ENCODE measurements at places on chromosomes 4 and X.

DNA sequence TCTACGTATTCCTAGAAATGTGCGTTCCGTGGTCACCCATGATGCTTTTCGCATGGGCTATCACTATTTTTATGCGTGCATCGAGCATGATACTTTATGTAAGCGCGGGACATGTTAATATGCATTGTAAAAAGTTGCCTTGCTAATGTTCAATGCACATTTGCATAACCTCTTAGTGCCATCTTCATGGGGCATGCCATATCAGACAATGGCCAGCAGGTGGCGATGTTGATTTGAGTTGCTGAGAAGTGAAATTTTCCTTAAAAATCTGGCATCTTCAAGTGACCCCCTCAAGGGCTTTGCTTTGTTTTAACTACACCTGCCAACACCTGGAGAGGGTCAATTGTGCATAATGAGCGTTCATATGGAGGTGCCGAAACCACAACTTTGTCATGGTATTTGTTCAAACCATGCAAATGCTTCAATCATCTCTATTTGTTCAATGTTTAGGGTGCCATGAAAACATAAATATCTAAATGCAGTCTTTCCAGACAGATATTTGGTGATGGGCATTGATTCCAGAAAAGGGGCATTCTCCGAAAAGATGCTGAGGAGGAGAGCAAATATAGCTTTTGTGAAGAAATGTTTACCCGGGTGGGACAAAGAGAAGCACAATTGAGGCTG, 833.9 kb upstream of the PRKX start:
- DNase-seq = peak; percentile 3

DNA sequence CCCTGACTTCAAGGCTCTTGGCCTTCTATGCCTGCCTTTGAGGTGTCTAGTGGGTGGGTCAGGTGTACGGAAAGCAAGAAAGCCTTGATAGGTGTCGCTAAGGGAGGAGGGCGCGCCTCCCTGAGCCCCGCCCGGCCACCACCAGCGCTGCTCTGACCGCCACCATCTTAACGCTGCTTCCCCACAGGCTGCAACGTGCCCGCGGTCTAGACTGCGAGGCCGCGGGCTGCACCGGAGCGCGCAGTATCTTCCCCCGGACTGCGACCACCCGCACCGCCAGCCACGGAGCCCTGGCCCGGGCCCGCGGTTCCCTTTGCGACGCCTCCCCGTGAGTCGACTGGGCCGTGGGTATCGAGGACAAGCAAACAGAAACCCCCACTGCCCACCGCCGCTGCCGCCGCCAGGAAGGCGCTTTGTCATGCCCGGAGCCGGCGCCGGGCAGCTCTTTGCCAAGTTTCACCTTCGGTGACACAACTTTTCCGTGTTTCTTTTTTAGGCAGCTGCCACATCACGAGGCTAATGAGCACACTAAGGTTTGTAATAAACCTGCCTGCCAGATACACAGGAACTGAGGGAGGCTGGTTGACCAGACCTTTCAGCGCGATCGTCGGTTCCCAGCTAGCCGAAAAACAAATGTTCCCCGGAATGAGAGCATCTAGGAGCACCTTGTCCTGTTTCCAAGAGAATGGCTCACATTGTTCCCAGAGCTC, 335.8 kb upstream of the F9 start:
- no peak for DNase-seq

- DNase-seq = no peak
Measured at GRCh38 chr4:147492761-147493160, 11.9 kb downstream of the EDNRA start.

- no peak for DNase-seq
Measured at GRCh38 chr4:80171656-80172055, 25.6 kb upstream of the PRDM8 start.

DNA sequence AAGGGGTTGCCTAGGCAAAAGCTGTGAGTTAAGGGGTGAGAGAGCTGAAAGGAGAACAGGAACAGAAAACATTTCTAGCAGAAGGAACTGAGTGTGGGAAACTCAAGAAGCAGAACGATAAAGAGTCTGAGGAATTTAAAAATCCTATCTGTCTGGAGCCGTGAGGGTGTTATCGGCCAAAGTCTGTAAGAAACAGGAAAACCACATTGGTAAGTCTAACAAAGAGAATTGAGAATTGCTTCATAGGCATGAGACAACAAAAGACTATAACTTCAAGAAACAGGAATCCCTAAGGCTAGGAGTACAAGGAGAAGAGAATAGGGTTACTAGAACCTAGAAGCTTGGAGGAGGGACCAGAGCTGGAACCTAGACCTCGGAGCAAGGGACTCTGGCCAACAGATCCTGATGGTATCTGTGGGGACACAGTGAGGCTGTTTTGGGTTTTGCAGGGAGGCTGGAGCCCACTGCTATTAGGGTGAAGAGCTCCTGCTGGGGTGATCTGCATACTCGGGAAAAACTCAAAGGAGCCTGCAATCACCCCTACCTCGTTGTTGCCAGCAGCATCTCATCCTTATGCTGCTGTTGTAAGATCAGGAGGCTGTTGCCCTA, 175.6 kb downstream of the FBXO8 start:
- DNase-seq = no peak

- DNase-seq = no peak
Measured at GRCh38 chrX:14266705-14267104, 237.0 kb upstream of the GEMIN8 start.

GRCh38 chr4:160141206-160141605, 1038.3 kb downstream of the RAPGEF2 start:
- no peak for DNase-seq

GRCh38 chr4:169987327-169988228, 38.6 kb downstream of the MFAP3L start:
- no peak for DNase-seq

DNA sequence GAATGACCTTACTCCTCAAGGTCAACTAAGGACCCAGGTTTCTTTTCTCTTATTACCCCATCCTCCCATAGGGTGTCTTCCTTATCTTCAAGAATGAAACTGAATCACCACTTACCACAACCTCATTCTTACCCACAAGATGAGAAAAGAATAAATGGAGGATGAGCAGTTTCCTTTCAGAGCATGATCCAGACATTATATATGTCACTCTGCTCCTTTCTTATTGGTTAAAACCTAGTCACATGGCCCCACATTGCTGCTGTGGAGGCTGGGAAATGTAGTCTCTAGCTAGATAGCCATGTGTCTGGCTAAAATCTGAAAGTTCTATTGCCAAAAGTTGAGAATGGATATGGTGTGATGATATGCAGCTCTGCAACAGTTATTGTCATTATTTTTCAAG, 62.4 kb upstream of the RAI2 start:
- no peak for DNase-seq

- no peak for DNase-seq
Measured at GRCh38 chr4:124266721-124267120, 445.8 kb downstream of the ANKRD50 start.

GRCh38 chr4:81214144-81214880, 710 bp downstream of the PRKG2 start:
- DNase-seq = no peak

DNA sequence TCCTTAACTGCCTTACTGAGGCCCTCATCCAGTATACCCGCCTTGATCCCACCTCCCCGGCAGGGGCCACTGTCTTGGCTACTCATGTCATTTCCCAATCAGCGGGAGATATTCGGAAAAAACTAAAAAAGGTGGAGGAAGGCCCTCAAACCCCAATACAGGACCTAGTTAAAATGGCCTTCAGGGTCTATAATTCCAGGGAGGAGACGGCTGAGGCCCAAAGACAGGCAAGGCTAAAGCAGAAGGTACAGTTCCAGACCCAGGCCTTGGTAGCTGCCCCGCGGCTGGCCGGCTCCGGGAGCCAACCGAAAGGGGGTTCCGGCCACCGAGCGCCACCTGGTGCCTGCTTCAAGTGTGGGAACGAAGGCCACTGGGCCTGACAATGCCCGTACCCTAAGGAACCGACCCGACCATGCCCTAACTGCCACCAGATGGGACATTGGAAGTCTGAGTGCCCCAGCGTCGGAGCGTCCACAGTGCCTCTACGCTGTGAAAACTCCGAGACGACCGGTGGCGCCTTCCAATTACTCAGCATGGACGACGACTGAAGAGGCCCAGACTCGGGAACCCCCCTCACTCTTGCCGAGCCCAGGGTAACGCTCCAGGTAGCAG, 959.6 kb downstream of the RPA4 start:
- no peak for DNase-seq

GRCh38 chr4:19375931-19376330, 875.8 kb upstream of the SLIT2 start:
- no peak for DNase-seq

DNA sequence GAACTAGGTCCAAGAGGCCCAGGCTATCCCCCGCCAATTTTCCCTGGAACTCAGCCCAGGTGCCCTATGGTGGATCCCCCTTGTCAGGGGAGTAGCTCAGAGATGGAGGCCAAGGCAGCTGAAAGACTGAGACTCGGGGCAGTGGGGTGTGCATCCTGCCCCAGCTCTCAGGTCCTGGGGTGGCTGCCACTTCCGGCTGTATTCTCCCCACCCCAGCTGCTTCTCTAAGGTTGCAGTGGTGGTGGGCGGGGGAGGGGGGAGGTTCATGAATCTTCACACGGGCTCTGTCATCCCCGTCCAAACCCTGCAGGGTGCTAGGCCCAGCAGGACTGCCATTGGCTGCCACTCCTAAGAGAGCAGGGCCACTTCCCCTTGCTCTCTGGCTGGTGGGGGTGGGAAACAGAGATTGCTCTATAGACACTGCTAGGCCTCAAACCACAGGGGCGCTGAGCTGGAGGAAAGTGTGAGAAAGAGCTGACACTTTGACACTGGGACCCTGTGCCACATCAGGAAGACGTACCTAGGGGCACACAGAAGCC, 1.5 kb downstream of the SASH3 start:
- DNase-seq = peak; percentile 70

DNA sequence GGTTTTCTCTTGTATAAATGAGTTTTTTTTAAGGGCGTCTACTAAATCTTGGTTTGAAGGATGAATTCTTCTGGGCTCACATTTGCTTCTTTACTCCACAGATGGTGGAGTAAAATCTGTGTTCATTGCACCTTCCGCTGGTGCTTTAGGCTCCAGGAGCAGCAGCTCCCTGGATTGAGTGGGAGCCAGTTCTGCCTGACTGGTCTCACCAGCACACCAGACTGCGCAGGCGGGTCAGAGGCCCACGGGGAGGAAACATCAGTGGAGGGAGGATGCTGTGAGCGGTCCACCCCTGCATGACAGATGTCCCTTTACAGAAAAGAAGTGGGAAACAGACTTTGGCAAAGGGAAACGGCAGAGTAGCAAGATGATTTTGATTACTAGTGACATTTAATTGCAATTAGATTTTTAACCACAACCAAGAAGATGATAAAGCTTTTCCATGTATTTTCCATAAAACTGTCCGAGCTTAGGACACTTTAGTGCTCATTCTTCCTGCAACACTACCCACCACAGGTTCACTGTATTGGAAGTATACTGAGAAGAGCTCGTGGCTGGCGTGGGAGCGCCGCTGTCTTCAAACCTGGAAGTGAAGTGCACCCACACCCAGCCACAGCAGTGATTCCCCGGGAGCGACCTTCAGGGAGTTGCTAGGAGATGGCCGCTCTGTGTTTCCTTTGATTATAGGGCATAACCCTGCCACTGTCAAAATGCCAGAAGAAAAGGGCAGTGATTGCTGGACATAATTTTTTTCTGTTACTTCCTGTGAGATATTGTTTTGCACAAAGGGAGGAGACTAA, 95.2 kb downstream of the SORBS2 start:
- DNase-seq = no peak

DNA sequence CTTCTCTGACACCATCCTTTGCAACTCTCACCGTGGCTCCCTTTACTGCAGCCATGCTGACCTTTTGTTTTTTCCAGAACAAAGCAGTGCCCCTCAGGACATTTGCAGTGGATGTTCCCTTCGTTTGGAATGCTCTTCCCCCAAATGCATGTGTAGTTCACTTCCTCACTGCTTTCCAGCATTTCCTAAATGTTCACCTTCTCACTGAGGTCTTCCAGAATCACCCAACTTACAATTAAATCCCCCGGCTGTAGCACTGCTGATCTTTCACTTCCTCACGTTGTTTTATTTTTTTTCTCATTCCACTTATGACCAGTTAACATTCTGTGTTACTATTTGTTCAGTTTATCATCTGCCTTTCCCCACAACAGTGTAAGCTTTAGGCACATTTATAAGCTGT, 73.1 kb downstream of the GASK1B start:
- DNase-seq = no peak

- DNase-seq = no peak
Measured at GRCh38 chr4:41410049-41410448, 127.9 kb upstream of the LIMCH1 start.

DNA sequence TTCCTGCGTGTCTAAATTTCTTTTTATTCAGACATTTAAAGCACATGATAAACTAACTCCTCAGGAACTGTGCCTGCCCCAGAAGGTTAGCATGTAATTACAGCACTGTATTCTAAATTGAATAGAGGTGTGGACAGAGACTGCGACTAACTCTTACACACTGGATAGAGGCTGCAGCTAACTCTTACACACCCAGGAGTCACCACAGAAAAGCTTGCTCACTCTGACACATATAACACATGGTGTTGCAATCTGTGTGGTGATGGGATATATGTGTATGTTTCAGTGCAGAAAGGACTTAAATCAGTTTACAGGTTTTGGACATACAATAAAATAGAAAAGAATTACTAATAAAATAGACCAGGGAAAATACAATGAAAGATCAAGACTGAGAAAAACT, 41.5 kb downstream of the SMAD1 start:
- no peak for DNase-seq

DNA sequence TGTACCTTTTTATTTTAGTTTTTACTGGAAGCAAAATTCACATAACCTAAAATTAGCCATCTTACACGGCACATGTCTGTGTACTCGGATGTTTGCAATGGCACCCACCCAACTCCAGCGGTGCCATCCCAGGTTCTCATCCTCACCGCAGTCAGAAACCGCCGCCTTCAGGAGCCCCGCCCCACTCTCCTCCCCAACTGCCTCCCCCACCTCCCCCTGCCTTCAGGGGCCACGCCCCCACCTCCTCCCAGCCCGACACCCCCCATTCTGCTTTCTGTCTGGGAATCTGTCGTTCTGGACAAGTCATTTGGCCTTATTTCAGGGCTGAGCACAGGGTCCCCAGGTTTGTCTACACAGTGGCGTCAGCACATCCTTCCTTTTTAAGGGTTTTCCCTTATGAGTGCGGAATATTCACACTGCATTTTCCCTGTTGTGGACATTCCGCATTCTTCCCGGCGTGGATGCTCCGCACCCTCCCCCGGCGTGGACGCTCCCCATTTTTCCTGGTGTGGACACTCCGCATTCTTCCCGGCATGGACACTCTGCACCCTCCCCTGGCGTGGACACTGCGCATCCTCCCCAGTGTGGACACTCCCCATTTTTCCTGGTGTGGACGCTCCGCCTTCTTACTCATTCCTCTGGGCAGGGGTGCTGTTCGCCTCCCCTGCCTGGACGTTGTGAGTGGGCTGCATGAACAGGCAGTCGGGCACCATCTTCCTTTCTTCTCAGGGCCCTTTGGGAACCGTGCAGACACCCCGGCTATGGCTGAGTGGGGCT, 135.4 kb upstream of the NKX1-1 start:
- DNase-seq = no peak

DNA sequence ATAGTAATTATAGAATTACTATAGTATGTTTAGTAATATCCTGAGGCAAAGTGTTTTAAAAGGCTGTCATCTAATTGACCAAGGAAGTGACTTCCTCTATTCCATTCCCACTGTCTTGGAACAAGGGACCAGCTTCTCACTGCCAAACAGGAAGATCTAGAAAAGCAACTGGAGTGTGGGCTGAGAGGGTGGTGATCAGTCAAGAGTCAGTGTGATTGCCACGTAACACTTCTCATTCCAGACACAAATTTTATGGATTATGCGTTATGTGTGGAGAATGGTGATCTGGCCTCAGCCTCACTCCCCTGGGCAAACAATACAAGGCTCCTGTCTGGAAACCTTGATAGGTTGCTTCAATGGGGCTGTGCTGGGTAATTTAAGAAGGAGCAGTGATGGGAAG, 60.0 kb downstream of the RRAGB start:
- no peak for DNase-seq
